ENCODE measurements at places on chromosomes 12 and 14. TPM values are rescaled to one million over a fixed set of nuclear protein-coding genes. Genes with fewer than 3 reads are reported as not detected.
A peak's percentile ranks its signal among the peaks of the same experiment; 100 is the strongest.

LRP1-AS gene
- total RNA-seq: 0.88 TPM

HPD gene
- not detected for total RNA-seq

FOXN4 gene
- total RNA-seq: 0.49 TPM

OTUB2 gene
- total RNA-seq: 5.3 TPM

RIMBP2 gene
- total RNA-seq: 3.0 TPM

CCDC197 gene
- total RNA-seq: not detected

SEC23A gene
- 75.6 TPM for total RNA-seq

PLXNC1 gene
- total RNA-seq: 29.3 TPM

SVOP gene
- total RNA-seq: 0.11 TPM

HOXC9 gene
- 1.2 TPM for total RNA-seq

MBIP gene
- total RNA-seq: 31.3 TPM

TROAP gene
- total RNA-seq: 2.0 TPM

OVCH1 gene
- 0.30 TPM for total RNA-seq

PPP1R1A gene
- 0.32 TPM for total RNA-seq

ACOT2 gene
- 2.5 TPM for total RNA-seq

- ATAC-seq: no peak
Measured at GRCh38 chr12:3537719-3538465, 46.9 kb downstream of the PRMT8 start.

GRCh38 chr12:126247936-126248335 lies 1182.7 kb downstream of the AACS start:
- no peak for ATAC-seq

DNA sequence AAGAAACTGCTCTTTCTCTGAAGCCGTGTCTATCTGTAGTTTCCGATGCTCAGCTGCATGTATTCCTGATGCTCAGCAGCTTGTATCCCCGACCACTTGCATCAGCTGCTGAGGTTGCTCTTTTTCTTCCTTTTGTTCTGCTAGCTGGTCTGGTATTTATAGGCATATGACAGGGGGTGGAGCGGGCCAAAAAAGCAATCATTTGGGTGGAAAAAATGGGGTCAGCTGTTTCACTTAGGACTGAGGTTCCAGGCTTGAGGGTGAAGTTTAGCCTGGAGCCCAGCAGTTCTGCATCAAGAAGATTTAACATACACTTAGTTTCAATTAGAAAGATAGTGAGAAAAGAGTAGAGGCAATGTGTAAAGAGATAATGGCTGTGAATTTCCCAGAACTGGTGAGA lies 23.6 kb upstream of the AMN1 start:
- peak; percentile 86 for ATAC-seq

- ATAC-seq: no peak
Measured at GRCh38 chr12:120581998-120582397, 796 bp upstream of the POP5 start.

DNA sequence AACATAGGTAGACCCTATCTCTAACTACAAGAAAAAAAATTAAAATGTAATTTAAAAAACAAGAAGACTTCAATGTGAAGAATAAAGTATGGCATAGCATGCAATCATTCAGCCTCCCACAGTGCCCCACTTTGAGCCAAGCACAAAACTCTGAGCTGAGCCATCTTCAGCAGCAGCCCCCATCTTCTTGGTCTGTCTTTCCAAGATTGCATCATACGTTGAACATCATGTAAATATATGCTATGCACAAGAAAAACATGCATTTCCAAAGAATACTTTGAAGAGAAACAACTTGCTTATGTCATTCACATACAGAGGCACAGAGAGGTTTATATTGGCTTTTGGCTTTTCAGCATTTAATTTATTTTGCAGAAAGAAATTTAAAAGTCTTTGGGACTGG lies 105.8 kb upstream of the TMPO start:
- peak; percentile 33 for ATAC-seq

GRCh38 chr14:100669468-100669867 lies 57.2 kb upstream of the DLK1 start:
- ATAC-seq: no peak

GRCh38 chr12:100123316-100124095 lies 19.2 kb downstream of the BLTP3B start:
- no peak for ATAC-seq

DNA sequence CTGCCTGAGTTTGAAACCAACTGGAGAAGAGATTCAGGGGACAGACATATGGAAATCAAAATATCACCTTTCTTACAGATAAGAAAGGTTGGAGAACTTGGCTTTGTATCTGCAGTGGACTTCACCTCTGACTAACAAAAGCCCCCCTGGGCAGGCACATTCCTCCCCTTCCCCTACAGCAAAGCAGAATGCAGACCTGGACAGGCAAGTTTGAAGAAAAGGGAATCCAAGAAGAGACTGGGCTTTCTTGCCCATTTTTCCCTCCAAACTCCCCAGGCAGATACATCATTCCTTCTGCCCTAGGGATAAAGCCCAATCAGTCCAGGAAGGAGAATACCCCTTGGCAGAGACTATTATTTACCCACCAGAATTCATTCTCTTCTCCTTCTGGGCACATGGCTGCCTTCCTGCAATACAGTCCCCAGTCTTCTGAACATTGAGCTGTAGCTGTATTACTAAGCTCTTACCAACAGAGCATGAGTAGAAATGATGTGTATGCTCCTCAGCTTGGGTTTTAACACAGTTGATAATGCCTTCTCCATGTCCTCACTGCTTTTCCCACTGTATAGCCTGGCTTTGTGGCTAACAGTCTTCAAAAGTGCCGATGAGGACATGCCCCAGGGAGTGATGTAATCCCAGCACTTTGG lies 17.4 kb upstream of the NAP1L1 start:
- no peak for ATAC-seq

GRCh38 chr12:3332188-3332587 lies 158.8 kb upstream of the PRMT8 start:
- ATAC-seq: no peak

DNA sequence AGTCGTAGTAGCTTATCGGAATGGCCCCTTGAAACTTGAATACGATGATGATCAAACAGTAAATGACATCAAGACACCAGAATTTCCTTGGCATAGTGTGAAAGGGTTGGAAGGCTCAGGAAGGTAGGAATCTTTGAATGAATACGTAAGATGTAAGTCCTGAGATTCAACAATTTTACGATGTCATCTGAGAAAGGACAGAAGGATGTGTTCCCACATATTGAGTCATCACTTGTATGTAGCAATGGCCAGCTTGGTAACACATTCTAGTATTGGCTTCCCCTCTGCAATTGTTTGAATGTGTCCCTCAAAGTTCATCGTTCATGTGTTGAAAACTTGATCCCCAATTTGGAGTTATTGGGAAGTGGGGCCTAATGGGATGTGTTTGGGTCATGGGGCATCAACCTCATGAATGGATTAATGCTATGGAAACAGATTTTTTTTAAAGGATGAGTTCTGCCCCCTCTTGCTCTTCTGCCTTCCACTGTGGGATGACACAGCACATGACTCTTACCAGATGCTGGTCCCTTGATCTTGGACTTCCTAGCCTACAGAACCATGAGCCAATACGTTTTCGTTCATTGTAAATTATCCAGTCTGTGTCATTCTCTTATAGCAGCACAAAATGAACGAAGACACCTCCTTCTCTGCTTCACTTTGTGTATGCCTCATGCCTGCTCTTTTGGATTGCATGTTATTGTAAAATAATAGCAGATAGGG lies 284.6 kb downstream of the BCAT1 start:
- ATAC-seq: no peak

DNA sequence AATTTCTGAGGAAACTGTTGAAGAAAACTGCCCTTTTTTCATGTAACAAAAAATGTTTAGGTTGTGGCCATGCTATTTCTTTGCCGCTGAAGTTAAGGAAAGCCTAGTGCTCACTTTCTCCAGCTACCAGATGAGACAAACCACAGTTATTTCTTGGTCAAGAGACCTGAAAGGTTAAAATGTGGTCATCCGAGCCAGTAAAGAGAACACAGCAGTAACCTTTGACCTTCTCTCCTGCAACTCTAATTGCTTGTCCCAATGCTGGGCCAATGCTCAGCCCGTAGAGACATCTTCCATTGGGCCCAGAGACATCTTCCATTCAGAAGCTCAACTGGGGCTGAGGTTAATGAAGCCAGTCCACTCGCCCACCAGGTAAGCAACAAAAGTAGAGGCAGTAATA lies 109.8 kb upstream of the CPSF6 start:
- ATAC-seq: no peak

GRCh38 chr14:99946652-99947489 lies 118.4 kb upstream of the EVL start:
- ATAC-seq: peak; percentile 49

DNA sequence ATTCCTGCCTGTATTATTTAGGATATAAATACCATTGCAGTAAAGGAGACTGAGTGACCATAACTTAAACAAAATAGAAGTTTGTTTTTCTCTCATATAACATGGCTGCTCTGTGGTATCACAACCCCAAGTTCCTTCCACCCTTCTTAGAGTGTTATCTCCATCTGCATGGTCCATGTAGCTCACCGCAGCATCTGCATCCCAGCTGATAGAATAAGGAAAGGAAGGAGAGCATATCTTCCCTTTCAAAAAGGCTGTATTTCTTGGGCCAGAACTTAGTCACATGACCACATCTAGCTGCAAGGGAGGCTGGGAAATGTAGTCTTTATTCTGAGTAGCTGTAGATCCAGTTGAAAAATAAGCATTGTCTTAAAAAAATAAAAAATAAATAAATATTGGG lies 184.8 kb upstream of the NUDT4 start:
- no peak for ATAC-seq

DNA sequence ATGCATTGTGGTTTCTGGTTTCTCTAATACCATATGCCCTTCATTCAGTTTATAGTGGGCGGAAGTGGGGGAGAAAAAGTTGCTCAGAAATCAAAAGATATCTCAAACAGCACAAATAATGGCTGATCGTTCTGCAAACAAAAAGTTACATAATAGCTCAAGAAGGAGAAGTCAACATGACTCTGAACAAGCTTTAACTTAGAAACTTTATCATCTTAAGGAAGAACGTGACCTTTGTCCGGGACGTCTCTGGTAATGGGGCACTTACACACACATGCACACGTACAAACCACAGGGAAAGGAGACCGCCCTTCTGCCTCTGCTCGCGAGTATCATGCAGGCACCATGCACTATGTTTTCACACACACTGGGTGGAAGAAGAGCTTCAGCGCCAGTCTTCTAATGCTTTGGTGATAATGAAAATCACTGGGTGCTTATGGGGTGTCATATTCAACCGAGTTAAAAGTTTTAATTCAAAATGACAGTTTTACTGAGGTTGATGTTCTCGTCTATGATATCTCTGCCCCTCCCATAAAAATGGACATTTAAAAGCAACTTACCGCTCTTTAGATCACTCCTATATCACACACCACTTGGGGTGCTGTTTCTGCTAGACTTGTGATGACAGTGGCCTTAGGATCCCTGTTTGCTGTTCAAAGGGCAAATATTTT lies 4.7 kb downstream of the FOS start:
- ATAC-seq: no peak

DNA sequence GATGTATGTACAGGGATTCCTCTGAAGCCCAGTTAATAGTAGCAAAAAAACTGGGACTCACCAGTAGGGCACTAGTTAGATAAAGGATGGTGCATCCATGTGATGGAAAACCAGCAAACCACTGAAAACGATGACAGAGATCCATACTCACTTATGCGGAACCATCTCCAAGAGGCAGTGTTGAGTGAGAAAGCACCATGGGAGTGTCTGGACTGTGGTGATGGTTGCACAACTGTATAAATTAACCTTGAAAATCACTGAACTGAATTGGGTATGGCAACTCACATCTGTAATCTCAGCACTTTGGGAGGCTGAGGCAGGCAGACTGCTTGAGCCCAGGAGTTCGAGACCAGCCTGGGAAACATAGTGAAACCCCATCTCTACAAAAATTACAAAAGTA lies 53.6 kb upstream of the ZFP36L1 start:
- no peak for ATAC-seq

- ATAC-seq: no peak
Measured at GRCh38 chr12:23662966-23663365, 286.5 kb downstream of the SOX5 start.

DNA sequence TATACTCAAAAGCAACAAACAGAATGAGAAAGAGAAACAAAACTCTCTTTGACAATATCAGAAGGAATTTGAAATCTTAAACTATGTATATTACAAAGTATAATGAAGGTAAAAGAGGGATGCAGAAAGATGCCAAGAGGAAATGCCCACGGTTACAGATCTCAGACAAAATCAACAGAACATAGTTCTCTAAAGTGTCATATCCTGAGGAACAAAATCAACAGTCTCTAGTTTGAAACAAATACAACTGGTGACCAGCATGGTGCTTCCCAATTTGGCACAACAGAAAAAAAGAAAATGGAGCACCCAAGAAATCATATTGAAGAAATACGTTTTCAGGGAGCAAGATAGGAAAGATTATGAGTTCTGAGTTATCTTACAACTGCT lies 116.5 kb downstream of the METTL25 start:
- ATAC-seq: no peak

- ATAC-seq: no peak
Measured at GRCh38 chr12:69686731-69687130, 12.4 kb downstream of the BEST3 start.

DNA sequence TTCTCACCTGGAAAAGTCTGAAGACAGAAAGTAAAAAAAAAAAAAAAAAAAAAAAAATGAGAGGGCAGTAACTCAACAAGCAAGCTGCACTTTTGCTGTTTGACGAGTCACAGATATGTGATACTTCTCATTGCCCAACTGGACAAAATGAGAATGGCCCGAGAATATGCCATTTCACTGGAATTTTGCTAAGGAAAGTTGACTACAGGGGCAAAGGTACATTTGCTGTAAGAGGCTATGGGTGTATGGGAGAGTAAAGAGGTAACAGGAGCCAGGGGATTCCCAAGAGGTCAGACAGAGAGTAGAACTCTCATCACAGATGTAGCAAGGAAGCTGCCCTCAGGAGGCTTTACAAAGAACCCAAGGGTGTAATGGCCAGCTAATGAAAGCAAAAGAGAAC lies 22.9 kb downstream of the KIF21A start:
- no peak for ATAC-seq

DNA sequence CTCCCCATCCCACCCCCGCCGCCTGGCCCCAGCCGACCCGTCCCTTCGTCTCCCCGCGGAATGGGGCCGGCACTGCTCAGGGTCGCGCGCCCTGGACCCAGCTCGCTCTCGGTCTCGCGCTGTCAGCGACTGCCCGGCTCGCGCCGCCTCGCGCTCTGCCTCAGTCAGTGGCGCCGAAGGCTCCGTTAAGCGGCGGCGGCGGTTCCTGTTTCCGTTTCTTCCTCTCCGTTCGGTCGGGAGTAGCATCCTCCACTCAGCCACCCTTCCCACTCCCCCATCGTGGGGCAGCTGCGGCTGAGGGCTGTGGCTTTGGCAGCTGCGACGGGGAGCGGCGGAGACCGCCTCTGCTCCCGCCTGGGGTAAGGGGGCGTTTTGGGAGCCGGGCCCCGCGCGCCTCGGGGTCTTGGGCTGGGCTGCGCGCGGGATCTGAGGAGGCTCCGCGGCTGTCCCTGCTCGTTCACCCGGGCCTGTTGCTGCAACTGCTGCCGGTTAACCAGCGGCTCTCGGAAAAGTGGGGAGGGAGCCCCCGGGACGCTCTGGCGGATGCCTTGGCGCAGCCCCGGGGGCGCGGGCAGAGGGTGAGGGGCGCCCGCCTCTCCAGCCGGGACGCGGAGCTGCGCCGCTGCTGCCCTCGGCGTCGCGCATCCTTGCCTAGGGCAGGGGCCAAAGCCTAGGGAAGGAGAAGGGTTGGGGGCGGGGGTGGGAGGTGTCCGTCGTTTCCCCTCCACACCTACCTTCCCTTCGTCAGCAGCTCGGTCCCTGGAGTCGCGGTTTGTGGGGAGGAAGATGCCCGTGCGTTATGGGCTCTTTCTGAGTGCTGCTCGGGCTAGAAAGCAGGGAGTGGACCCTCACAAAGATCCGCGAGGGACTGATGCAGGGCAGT lies 567 bp downstream of the FUT8 start:
- ATAC-seq: peak; percentile 4
